NCI-H1105 (cell line): ENCODE measurements at places on chromosomes 11 and 22.

- DNase-seq: no peak
These were observed 6.6 kb upstream of the GRAMD4 start for GRCh38 chr22:46613606-46614021.

DNA sequence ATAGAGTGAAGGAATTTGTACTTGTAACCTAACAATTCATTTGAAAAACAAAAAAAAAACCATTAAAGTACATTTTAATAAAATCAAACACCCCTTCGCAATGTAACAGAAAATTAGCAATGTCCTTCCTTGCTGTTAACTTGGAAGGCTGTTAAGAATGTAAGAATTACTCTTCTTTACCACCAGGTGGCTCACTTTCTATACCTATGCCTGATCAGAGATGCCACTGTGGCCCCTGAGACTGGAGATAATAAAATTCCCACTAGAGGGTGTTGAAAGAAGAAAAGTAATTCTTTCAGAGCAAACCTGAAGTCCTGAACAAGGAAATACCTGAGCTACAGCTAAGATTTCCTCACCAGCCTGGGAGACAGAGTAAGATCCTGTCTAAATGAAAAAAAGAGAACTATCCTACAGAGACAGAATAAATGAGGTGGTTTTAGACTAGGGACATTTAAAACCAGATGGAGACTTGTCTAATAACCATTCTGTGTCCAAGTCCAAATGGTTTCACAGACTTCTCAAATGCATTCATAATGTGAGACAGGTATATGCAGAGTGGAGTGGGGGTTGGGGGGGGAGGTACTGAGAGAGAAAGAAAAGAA is 1089.3 kb downstream of the FAM181B start:
- DNase-seq: peak; percentile 89

GRCh38 chr11:15569305-15570025 is 454.7 kb downstream of the INSC start:
- DNase-seq: no peak

DNA sequence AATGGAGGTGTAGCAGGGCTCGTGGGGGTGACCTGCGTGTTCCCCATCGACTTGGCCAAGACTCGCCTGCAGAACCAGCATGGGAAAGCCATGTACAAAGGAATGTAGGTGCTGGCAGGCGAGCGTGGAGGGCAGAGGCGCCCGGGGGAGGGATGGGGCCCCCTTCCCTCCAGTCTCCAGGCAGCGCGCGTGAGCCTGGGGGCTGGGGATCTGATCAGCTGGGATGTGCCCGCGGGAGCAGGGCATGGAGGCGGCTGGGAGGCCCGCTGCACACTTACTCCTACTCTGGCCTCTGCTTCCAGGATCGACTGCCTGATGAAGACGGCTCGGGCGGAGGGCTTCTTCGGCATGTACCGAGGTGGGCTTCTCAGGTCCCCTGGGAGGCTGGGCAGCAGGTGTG is 17.8 kb downstream of the SLC25A18 start:
- DNase-seq: no peak

- DNase-seq: no peak
These were observed at the start of gene SYNGR1 for GRCh38 chr22:39349967-39350726. TSS of gene SYNGR1 (plus strand) at chr22:39349991. CDS start at chr22:39350011, 20 bp downstream.

DNA sequence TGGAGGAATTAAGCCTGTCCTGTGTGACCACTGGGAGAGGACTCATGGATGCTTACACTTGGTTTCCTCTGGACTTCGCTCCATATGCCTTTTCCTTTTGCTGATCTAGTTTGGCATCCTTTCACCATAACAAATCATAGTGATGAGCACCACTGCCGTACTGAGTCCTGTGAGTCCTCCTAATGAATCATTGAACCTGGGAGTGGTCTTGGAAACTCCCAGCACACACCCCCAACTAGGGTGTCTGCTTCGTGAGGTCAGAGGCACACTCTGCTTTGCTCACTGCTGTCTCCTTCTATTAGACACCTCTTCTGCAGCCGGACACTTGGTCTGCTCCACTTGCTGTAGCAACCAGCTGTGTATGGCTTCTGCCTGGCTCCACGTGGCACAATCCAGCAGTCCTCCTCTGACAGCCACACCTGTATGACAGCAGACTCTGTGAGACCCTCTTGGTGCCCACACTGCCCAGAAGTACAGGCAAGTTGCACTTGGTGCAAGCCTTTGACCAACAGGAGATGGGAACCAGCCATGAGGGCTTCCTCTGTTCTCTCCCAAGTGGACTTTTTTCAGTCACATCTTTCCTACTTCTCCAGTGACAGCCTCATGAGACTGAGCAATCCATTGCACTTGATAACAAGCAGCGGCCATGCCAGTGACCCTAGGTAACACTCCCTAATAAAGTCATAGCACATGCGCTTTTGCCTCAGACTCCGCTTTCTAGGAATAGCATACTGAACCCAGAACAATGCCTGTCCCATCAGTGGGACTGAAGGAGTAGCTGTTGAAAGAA is 65.0 kb upstream of the HMGXB4 start:
- no peak for DNase-seq

DNA sequence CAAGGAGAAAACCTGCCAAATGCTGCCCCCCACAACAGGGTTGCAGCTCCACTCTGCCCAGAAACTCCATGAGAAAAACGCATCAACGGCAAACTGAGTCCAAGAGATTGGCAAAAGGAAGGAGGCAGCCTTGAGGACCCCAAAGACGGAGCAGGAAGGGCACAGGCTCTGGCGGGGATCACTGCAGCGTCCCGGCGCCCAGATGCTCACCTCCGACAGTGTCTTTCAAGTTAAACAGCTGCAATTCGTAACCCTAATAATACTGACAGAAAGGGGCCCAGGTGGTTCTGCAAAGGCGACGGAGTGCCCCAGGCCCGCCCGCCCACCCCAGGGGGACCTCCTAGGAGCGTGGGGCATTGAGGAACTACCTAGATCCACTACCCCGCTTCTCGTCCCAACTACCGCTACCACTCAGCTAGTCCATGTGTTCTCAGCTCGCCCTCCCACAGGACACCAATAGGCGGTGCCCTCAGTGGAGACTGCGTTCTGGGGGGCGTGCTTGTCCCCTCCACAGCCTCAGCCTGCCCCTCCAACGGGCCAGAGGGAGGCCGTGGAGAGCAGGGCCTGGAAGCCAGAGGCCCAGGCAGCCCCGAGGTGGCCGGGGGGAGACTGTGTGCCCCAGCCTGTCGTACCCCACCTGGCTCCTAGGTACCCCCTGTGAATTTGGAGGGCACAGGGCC is 127.4 kb downstream of the PHF21B start:
- DNase-seq: no peak

- DNase-seq: no peak
These were observed 109.6 kb downstream of the CEP164 start for GRCh38 chr11:117437041-117437790.

DNA sequence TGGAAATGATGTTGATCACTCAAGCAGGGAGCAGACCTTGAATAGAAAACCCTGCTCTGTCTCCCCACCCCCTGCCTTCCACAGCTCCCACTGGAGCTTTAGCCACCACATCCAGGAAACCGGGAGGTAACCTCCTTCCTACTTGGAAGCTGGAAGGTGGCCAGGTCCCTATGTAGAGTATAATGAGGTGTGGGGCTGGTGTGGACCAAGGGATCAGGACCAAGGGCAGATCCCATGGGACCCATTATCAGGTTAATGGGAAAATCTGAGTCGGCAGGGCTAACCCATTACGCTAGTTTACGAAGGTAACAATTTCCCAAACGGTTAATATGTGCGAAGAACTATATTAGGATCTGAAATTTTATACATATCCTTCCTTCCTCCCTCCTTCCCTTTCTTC is 321.9 kb downstream of the MIAT start:
- DNase-seq: no peak
